ENCODE measurements at places on chromosomes 16 and 17.

DNA sequence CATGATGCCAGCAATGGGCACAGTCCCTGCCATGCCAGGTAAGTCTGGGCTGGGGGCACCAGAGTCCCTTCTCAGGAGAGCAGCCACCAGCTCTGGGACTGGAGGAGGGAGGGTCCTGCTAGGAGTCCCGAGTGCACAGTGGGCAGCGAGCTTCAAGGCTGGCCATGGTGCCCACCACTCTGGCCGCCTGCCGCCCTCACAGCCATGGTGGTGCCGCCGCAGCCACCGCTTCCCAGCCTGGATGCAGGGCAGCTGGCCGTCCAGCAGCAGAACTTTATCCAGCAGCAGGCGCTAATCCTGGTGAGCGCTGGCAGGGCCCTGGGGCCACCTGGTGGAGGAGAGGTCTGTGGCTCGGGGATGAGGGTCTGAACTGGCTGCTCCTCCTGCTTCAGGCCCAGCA is 17.9 kb upstream of the SMIM5 start:
- no peak for DNase-seq

DNA sequence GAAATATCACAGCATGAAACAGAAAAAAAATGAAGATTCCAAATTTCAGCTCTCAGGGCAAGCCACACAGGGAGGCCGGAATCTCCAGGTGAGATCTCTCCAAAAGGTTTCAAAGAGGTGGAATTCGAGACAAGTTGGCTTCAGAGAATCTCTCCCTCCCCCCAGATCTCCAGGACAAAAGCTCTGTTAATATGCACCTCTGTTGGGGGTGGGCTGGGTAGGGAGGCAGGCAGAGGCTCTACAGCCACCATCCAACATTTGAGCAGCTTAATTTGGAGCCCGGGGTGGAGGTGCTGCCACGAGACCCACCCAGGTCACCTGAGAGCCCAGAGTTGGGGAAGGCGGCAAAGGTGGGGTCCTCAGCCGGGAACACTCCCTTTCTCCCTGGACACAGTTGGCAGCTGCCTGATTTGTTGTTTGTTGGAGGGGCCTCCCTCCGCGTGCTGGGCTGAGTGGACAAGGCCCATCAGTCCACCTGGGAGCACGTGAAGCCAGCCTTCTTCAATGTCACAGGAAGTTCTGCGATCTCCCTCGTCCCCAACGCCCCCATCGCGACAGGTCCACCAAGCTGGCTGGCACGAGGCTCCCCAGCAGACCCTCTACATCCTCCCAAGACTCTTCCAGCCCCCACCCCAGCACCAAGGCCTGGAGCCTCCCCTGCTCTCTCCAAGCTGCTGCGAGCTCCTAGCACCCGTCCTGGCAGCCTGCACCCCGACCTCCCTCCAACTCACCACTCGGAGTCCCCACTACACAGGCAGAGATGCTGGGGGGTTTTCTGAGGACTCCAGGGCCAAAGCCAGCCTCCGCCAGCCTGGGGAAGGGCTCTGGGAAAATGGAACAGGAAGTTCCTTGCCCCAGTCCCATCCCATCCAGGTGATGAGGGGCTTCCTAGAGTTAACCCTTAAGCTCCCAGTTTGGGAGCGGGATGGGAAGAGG is at the start of gene ZSCAN10:
ZSCAN10 (minus strand) TSS at position 836 of the 936 bp plus-strand sequence. CDS start 6,357 bp downstream, outside the sequence.
- DNase-seq: no peak

- DNase-seq: no peak
These were observed 71.2 kb upstream of the GNG13 start for GRCh38 chr16:871562-872345.

GRCh38 chr16:66690106-66690847 is 6.3 kb downstream of the CMTM4 start:
- DNase-seq: no peak

DNA sequence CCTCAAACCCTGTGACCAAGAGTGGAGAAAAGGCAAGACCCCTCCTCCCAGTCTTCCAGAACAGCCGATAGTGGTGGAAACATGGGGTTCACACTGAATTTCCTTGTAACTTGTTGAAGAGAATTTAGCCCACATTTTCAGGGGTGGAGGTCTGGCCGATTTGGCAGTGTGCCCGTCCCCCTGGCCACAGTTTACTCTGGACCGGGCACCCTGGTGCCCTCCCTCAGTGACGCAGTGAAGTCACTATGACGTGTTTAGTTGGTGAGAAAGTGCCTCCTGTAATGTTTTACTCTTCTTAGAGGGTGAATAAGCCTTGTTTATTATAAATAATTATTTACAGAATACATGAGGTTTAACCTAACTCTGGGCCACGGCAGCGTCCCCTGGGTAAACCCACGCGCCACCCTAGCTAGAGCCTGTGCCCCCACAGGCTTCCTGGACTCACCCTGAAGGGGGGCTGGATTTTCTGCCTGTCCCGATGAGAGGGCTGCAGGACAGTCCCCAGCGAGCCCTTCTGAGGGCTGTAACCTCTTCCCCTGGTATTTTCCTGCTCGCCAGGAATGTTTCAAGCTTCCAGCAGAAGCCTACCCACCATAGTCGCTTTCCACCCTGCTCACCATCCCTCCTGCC is 316.9 kb downstream of the SEC14L1 start:
- DNase-seq: no peak

GRCh38 chr17:78395155-78395554 is 16.7 kb downstream of the PGS1 start:
- DNase-seq: no peak

DNA sequence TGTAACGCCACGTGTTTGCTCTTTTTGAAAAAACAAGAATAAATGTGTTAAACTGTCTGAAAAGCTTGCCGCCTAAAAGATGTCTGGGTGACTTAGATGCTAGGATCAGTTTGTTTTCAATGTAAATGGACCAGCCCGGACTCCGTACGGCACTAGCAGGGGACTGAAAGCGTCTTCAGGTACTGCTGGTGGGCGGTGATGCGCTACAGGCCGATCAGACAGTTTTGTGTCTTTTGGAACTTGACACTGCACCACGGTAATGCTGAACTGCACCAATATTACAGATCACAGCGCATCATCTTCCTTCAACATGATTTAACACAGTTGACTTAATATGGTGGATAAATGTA is 727 bp upstream of the MBTPS1 start:
- no peak for DNase-seq

GRCh38 chr17:76909971-76910760 is 42.0 kb downstream of the MGAT5B start:
- DNase-seq: no peak

DNA sequence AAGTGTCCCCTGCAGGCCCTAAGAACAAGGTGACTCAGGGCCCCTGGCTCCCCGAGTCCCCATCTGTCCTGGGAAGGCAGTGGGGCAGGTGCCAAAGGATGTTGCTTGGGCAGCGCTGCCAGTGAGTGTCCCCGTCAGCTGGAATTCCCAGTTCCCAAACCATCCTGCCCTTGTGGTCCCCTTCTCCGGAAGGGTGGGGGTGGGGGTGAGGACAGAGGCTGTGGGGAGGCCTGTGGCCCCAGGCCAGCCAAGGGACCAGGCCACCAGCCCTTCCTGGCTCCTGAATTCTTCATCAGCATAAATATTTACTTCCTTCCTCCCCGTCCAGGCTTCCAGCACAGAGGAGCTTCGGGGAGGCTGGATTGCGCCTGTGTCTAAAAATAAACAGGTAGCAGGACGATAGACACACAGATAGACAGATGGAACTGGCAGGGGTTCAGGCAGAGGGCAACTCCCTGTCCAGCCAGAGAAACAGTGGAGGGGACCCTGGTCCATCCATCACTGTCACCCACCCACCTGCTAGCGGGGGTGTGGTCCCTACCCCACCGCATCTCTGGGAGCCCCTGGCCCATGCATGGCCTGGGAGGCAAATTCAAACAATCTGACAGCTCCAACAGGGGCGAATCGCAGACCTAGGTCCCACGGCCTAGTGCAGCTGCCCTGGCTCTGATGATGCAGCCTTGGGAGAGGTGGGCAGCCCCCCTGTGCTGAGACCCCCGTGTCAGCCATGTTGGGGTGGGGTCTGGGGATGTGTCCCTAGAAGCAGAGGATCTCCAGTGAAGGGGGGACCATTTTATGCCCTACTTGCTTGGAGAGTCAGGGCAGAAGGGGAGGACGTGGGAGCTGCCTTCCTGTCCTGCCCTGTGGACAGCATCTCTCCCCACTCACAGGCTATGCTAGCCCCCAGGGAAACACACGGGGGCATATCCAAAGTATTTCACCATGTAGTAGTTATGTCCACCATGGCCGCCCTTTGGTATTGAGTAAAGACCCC is 13.2 kb downstream of the GLIS2 start:
- peak; percentile 54 for DNase-seq

DNA sequence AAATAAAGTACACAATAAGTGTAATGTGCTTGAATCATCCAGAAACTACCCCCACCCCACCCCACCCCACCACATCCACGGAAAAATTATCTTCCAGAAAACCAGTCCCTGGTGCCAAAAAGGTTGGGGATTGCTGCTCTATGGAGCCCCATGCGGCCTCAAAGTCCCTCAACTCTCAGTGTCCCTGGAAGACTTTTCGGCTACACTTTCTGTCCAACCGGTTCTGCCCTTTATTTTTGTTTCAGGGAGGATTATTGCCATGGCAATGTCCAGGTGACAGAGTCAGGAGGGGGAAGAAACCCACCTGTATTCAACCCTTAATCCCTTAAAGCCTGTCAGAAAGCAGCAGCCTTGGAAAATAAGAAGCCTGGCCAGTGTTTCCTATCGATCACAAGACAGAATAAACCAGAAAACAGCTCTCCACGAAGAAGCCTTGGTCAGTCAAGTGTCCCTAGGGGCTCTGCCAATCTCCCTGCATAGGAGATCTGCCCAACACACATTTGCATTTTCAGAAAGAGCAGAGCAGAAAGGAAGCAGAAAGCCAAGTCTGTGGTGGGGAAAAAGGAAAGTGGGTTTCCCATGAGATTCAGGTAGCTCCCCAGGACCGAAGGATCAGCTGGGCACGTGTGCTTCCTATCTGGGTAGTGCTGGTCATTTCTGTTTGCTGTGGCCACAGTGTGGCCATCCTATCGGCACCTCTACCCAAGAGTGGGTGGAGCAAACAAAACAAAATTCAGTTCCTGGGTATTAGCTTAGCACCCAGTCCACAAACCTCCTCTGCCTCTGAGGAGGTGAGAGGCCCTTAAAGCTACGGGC is 342.7 kb downstream of the SOX9 start:
- DNase-seq: no peak

DNA sequence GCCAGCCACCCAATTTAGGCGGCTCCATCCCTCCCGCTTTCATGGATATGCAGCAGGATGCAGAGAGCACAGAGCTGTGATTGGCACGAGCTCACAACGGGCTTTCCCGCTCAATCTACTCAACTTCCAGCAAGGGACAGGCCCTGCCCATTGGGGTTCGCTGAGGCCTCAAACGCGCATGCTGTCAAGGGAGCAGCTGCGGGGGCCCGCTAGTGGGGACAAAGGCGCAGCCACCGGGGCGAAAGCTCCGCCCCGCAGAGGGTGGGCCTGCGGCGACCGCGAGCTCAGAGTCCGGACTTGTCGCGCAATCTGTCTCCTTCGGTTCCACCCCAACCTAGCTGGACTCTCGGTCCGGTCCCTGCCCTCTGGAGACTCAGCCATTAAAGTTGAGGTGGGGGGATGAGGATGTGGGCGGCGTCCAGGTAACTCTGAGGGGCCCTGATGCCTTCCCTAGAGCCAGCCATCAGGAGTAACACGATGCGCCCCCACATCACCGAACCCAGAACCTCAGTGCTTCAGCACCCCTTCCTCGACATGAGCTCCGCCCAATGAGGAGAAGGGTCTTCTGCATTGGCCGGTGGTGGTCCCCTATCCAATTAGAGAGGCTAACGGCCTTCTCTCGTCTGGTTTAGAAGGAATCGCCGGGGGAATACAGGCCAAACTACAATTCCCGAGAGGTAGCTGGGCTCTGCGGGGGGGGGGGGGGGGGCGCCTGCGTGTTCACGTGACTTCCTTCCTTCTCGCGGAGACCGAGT is 489 bp upstream of the NFATC3 start:
- DNase-seq: peak; percentile 86

- DNase-seq: no peak
These were observed 142.2 kb downstream of the ENGASE start for GRCh38 chr17:79216826-79217225.

- no peak for DNase-seq
These were observed 989.0 kb downstream of the CDH11 start for GRCh38 chr16:64132759-64133361.

GRCh38 chr16:31215287-31216162 is 1.4 kb downstream of the PYDC1 start:
- DNase-seq: peak; percentile 36

DNA sequence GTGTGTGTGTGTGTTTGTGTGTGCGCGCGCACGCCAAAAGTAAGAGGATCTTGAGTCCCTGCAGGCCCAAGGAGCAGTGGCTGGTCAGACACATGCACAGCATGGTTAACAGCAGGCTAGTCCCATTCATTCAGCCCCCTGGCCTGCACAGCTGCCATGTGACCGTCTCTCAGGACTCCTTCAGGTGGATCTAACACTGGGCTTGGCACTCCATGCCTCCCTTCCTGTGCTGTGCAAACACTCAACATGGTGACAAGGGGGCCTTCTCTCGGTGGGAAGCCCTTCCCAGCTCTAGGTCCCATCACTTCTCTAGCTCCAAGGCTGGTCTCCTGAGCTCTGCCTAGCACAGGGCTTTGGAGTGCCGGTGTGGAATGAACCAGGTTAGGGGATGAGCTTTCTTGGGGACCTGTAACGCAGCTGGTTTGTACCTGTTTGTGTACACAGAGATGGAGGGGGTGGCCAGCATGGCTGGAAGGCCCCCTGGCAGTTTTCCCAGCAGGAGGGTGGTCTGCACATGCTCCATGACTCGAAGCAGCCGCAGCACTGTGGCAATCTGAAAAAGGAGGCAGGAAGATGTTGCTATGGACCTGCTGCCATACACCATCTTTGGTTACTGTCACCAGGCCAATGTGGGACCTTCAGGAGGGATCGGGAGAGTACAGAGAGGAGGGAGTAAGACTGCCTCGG is 69.4 kb upstream of the GCSH start:
- DNase-seq: no peak

GRCh38 chr17:29155227-29155965 is 24.8 kb downstream of the MYO18A start:
- DNase-seq: peak; percentile 32

DNA sequence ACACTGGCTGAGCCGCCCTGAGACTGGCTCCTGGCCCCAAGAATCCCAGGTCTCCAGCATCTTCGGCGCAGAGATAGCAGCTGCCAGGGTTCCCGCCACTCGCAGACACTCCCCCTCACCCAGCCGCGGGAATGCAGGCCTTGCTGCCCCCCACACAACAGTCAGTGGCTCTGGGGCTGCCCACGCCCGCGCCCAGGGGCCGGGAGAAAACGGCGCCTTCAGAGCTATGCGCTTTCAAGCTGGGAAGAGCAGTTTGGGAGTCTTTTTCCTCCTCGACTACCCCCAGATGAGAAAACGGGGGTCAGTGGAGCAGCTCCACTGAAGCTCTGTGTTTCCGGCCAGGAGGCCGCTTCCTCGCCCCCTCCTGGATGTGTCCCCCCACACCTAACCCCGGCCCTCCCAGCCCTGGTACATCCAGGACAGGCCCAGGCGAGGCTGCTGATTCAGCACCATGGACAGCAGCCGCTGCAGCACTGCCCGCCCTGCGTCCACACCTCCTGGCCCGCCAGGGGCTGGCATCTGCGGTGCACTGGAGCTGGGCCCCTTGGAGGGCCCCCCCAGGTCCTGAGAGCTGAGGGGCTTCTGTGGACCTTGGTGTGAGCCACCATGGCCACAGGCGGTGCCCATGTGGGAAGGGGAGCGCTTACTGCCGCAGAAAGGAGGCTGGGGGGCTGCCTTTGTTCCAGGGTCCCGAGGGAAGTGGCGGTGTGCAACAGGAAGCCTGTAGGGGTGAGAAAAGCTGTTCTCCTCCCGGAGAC is 35.7 kb downstream of the CACNA1H start:
- no peak for DNase-seq

- no peak for DNase-seq
These were observed 896 bp upstream of the MYLK3 start for GRCh38 chr16:46748775-46749705.

GRCh38 chr17:82678265-82678891 is 20.1 kb downstream of the RAB40B start:
- no peak for DNase-seq

GRCh38 chr17:72193391-72194106 is 72.7 kb downstream of the SOX9 start:
- no peak for DNase-seq

Data from uterus (tissue), 4 donors.